Inflammatory macrophage treated with lipopolysaccharide for 4 hours (primary cell): ENCODE measurements at places on chromosomes 5 and 9.

GRCh38 chr5:6734781-6735180 lies 21.5 kb downstream of the TENT4A start:
- DNase-seq, result no peak

- no peak for DNase-seq
These were observed 137.7 kb upstream of the GRIA1 start for GRCh38 chr5:153352685-153353219.

- no peak for DNase-seq
These were observed 18.7 kb upstream of the C5orf34 start for GRCh38 chr5:43533646-43534045.

- no peak for DNase-seq
These were observed 184.7 kb downstream of the HSPA4 start for GRCh38 chr5:133236541-133236951.

GRCh38 chr9:34553511-34554021 lies 30.8 kb upstream of the ENHO start:
- DNase-seq, result no peak
